Vagina (tissue), 2 donors: ENCODE measurements at places on chromosomes 16 and 17.
A peak's percentile ranks its signal among the peaks of the same experiment; 100 is the strongest.

- DNase-seq = no peak
Observed at GRCh38 chr17:58557981-58558380, 43.5 kb upstream of the MTMR4 start.

GRCh38 chr16:85279402-85279801 lies 167.1 kb upstream of the CIBAR2 start:
- no peak for DNase-seq

- DNase-seq = no peak
Observed at GRCh38 chr16:69741951-69742904, 12.5 kb downstream of the NOB1 start.

DNA sequence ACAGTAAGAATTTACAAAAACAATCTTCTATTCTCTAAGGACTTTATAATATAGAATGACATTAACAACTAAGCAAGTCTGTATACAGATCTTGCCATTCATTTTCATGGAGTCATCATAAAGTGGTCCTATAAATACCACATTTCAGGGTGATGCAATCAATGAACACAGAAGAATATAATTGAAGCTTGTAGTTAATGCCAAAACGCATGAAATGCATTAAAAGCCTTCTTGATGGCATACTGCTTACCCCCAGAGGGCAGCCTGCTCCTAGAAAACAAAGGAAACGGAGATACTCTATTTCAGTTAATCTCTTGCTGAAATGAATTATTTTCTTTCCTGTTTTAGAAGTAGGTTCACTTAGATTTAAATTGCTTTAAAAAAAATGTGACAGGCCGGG lies 45.2 kb upstream of the STAC2 start:
- no peak for DNase-seq

GRCh38 chr17:75877752-75878173 lies 618 bp downstream of the TRIM47 start:
- no peak for DNase-seq

- no peak for DNase-seq
Observed at GRCh38 chr17:59391021-59391420, 59.6 kb downstream of the YPEL2 start.

- DNase-seq = no peak
Observed at GRCh38 chr17:63290784-63291183, 155.3 kb downstream of the CYB561 start.

DNA sequence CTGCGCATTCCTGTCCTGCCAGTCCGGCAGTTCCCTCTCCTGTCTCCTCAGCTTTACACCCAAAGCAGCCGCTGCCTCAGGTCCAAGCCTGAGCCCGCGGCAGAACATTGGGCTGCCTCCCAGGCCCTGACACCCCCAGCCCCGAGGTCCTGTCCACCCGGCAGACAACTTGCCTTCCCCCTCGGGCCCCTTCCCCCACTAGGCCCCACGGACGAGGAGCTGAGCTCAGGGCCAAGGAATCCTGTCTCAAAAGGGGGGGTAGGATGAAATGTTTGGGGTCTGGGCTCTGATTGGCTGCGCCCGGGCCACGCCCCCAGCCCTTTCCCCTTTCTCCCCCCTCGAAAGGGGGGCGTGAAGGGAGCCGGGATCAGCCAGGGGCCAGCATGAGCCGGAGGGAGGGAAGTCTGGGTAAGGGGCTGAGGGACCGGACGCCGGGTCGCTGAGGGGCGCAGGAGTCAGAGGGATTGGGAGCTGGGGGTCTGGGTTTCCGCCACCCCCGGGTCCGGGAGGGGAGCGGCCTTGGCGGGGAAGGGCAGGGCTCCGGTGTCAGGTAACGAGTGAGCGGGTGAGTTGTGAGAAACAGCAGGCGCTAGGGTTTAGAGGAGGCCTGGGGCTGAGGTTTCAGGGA lies at the start of gene CTF1:
Gene CTF1 (plus strand): TSS at position 354 of the 628 bp plus-strand sequence. CDS start 30 bp downstream, at position 384.
- DNase-seq = no peak

- peak; percentile 18 for DNase-seq
Observed at GRCh38 chr16:83842756-83843507, 35.2 kb downstream of the HSBP1 start.

- DNase-seq = no peak
Observed at GRCh38 chr17:42969001-42969581, 4.8 kb upstream of the AARSD1 start.

DNA sequence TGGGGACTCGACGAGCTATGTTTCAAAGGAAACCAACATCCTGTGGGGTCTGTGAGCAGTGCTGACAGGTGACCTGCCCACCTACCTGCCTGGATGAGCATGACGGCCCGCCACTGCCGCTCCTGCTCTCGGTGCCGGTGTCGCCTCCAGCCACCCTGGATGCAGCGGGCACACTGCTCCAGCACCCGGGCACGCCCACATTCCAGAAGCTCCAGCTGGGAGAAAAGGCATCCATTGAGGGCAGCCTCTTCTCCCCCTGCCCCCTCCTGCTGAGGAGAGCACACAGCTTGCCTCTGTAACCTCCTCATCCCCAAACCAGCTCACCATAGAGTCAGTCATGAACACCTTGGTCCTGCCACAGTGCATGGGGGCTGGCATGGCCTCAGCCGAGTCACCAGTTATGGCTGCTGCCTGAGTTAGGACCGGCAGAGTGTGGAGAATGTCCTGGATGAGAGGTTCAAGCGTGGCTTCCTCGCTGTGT lies 14.3 kb downstream of the ZNHIT3 start:
- no peak for DNase-seq

GRCh38 chr17:73924114-73924908 lies 279.2 kb upstream of the RPL38 start:
- DNase-seq = no peak

DNA sequence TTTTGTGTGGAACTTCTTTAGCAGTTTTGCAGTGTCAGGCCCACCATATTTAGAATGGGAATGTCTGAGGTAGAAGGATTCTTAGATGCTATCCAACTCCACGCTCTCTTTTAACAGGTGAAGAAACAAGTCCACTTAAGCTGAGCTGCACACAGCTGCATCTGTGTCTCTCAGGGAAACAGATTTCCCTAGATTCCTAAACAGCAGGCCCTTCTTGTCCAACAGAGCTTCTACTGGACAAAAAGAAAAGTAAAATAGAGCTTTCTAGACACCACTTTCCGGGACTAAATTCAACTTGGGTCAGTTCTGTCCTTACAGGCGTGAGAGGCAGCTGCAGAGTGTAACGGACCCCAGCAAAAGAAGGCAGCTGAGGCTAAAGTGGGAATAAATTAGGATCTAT lies 51.7 kb downstream of the SNX11 start:
- no peak for DNase-seq

DNA sequence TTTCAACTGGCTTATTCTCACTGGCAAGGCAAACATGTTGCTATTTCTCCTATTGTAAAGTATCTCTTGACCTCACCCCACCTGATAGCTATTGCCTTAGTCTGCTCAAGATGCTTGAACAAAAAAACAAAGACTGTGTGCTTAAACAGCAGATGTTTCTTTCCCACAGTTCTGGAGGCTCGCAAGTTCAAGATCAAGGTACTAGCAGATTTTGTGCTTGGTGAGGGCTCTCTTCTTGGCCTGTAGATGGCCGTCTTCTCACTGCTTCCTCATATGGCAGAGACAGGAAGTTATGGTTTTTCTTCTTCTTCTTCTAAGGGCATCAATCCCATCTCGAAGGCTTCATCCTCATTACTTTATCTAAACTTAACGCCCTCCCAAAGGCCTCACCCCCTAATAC lies 109.7 kb upstream of the CLEC3A start:
- DNase-seq = no peak

- no peak for DNase-seq
Observed at GRCh38 chr17:3663102-3664011, 5.0 kb downstream of the TAX1BP3 start.

DNA sequence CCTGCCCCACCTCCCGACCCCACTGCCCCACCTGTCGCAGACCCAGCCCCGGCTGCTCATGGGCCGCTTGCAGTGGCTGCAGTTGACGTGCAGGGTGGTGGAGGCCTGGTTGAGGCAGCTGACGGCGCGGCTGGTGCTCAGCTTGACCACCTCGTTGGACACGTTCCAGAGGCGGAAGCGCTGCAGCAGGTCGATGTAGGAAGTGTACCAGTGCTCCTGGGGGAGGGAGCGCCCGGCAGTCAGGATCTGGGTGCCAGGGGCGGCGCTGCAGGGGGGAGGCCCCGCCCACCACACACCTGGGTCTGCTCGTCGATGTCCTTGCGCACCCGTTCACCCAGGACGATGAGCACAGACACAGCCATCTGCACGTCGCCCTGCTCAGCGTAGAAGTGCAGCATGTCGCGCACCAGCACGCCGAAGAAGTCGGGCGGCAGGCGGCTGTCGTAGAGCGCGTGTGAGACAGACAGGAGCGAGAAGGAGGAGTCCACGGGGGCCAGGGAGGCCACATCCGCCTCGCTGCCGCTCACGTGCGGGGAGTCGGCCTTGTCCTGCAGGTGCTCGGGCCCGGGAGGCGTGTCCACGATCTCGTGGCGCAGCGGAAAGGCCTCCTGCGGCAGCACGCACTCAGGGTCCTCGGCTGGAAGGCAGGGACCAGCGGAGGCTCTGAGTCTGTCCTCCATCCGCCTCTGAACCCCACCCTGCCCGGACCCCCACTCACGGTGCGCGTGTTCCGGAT lies 995 bp upstream of the JMJD8 start:
- DNase-seq = no peak

- no peak for DNase-seq
Observed at GRCh38 chr16:83968891-83969649, 1.0 kb downstream of the NECAB2 start.

GRCh38 chr16:31458073-31458843 lies 1.0 kb upstream of the ARMC5 start:
- no peak for DNase-seq

DNA sequence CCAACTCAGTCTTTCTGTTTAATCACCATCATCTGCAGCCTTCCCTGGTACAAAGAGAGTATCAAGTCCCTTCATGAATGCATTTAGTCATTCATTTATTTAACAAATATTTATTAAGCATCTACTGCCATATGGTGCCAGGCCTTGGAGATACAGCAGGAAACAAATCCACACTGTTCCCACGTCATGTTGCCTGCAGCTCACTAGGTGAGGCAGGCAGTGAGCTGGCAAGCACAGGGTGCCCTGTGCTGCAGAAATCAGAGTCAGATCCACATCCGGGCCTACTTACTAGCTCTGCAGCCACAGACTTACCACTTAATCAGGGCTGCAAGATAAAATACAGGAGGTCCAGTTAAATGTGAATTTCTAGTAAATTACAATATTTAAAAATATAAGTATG lies 38.5 kb upstream of the CES5A start:
- DNase-seq = no peak

DNA sequence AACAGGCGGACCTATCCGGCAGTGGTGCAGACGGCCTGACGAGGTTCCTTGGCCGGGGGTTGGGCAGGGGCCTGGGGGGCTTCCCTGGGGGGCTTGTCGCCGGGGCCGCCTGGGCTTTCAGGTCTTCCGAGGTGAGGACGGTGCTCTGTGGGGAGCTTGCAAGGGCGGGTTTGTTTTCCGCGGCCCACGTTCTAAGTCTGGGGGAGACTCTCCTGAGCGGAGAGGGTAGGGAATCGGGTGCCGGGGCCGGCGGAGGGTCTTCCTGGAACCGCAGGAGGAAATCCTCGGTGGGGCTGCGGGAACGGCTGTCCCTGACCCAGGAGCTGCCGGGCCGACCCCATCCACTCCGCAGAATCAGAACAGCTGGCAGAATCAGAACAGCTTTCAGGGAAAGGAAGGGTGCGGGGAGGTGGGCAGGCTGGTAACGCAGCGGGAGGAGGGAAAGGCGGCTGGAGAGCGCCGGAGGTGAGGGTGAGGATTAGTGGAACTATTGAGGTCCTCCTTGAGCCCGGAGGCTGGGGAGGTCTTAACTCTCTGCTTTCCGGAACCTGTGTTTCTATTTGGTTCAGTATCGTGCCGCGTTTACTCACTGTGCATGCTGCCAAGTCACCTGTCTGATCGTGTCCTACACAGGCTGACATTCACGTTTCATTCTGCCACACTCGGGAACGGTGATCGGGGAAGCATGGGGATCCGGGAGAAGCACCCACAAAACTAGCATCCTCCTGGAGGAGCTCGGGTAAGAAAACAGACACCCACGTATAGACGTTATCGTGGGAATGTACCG lies 28.9 kb downstream of the CPSF4L start:
- DNase-seq = no peak

DNA sequence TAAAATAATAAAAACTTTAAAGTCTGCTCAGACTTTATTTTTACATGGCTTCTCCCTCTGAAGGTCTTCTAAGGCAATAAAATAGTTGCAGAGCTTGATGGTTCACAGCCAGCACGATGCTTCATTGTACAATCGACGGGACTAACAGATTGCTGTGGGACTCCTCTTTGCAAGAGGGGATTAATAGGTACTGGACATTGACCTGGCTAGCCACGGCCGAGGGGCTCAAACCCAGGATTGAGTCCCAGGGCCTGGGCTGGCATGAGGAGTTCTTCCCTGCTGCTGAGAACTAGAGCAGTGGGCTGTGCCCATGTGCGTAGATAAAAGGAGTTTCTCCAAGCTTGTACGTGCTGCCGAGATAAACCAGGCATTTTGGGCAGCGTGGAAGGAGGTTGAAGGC lies 23.6 kb upstream of the GAN start:
- no peak for DNase-seq

DNA sequence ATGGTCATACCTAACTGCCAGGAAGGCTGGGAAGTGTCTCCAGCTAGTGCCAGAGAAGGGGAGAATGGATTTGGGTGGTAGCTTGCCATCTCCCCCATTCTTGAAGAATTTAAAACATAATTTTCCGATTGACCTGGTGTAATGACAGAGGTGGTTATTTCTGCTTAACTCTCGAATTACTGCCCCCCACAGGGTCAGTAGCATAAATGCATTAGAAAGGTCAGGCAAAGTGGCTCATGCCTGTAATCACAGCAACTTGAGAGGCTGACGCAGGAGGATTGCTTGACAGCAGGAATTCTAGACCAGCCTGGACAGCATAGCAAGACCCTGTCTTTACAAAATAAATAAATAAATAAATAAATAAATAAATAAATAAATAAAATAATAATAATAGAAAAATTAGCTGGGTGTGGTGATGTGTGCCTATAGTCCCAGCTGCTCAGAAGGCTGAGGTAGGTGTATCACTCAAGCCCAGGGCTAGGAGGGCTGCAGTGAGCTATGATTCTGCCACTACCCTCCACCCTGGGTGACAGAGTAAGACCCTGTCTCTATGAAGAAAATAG lies 27.5 kb downstream of the TMC7 start:
- DNase-seq = no peak

DNA sequence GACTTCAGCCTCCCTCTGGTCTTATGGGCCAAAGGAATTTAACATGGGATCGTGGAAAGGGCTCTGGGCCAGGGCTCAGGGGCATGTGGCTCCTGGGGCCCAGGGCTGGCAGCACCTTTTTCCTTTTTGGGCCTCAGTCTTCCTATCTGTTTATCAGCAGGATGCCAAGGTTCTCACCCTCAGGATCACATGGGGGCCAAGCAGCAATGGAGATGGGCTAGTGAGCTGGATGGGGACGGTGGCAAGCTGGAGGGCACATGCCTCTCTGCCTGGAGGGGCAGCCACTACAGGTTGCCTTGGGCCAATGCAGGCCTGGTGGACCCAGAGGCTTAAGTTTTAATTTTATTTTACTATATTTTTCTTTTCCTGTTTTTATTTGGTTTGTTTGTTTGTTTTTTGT lies 95.4 kb downstream of the CYLD start:
- DNase-seq = peak; percentile 40

GRCh38 chr17:68843522-68843921 lies 111.7 kb downstream of the ABCA8 start:
- no peak for DNase-seq

- DNase-seq = no peak
Observed at GRCh38 chr16:50671644-50672260, 9.4 kb downstream of the SNX20 start.
